ENCODE measurements at places on chromosomes 3 and 15. TPM values are rescaled to one million over a fixed set of nuclear protein-coding genes. Genes with fewer than 3 reads are reported as not detected.

DNA sequence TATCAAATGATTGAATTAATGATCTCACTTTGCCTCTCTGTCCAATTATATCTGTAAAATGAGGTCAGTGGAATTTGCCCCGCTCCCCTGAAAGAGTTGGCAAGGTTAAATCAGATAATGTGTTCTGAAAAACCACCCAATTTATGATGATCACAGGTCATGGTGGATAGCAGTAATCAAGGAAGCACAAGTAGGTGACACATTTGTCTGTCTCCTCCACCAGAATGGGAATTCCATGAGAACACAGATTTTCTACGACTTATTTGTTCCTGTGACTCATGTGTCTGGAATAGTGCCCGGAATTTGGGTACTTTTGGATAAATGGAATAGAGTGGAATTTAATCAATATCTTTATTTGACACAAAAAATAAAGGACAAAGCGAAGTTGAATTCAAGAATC, 220.9 kb upstream of the SUCLG2 start:
- no peak for DNase-seq
- no peaks in the 10 kb centered on the region for H3K27me3 ChIP-seq
- no peak overlapping the region for H3K27ac ChIP-seq
- H3K4me1 ChIP-seq: no peaks in the 10 kb centered on the region
- H3K4me3 ChIP-seq: no peak overlapping the region

The ROPN1 gene
- not detected for total RNA-seq

DNA sequence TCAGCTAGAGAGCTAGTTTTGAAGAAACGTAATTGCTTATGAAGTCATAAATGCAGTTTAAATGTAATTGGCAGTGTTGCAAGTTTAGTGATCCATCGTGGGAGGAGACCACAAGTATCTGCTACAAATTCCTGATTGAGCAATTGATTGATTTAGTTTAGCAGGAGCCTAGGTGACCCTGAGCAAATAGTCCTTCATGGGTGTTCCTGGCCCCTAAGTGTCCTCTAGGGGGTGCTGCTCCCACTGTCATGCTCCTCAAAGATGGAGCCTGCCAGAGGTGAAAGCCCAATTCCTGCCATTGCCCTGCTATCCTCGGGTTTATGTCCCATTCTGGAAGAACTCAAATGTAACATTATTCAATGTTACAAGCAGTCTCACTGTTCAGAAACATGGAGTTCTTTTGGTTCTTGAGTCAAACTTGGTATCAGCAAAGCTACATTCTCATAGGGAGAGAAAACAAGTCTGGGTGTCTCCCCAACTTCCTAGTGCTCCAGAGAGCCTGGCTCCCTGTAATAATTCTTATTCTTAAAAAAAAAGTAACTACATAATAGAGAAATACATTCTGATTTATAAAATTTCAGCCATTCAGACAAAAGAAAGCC, 29.8 kb upstream of the SENP5 start:
- H3K4me3 ChIP-seq: no peak overlapping the region
- H3K27ac ChIP-seq: no peak overlapping the region
- no peaks in the 10 kb centered on the region for H3K36me3 ChIP-seq
- no peaks in the 10 kb centered on the region for H3K27me3 ChIP-seq
- peak; percentile 58 for DNase-seq

DNA sequence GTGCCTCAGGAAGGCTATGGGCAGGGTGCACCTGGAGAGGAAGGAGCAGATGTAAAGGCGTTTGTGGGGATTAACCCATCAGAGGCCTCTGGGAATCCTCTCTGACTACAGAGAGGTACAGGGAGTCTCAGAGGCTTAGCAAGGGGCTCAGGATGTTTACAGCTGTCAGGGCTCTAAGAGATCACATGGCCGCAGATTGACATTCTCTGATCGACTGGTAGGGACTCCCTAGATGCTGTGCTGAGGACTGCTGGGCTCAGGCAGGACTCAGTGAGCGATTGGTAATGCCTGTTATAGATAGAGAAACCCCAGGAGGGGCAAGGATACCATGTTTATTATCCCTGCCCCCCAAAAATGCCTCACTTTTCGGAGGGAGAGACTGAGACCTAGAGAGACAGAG, 103.5 kb downstream of the CORO2B start:
- H3K4me3 ChIP-seq: no peak overlapping the region
- H3K36me3 ChIP-seq: no peaks in the 10 kb centered on the region
- H3K27me3 ChIP-seq: no peaks in the 10 kb centered on the region
- H3K27ac ChIP-seq: no peak overlapping the region

All from hepatocyte (in vitro differentiated cells).